ENCODE measurements at places on chromosomes 2 and 18.

GRCh38 chr18:60157810-60158209 is 214.8 kb downstream of the MC4R start:
- DNase-seq: no peak

DNA sequence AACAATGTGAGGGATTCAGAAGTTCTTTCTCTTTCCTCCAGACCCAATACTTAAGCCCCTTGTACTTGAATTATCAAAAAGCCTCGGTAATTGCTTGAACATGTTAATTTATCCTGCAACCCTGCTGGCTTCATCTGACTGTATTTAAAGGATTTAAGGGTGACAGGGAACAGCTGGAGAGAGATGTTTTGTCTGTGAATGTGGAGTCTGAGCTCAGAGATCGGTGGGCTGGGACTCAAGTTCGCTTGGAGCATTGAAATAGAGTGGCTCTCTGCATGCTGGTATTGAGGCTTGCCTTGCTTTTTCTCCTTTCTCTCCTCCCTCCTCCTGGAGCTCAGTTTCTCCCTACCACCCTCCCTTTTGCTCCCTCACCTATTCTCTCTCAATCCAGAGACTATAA is 73.6 kb downstream of the BOD1L2 start:
- no peak for DNase-seq

GRCh38 chr2:61538920-61539520 is 864 bp upstream of the XPO1 start:
- DNase-seq: no peak

DNA sequence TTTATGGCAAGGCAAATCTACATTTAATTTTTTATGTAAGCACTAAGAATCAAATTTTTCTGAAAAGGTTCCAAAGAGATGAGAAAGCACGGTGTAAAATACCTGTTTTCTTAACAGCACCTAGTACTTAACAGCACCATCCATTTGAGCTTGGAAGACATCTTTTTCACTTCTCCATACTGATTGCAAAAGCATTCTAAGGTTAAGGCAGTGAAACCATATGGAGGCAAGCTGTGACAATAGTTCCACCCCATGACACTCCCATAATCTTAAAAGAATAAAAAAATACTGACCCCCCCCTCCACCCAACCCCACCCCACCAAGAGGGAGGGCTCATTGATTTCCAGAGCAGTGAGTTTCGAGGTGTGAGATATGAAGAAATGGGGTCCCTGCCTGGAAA is 60.6 kb downstream of the ZCCHC2 start:
- DNase-seq: no peak

GRCh38 chr2:109209412-109209811 is 80.4 kb downstream of the SH3RF3 start:
- no peak for DNase-seq

- no peak for DNase-seq
Measured at GRCh38 chr2:22741216-22741615, 643.8 kb upstream of the KLHL29 start.

DNA sequence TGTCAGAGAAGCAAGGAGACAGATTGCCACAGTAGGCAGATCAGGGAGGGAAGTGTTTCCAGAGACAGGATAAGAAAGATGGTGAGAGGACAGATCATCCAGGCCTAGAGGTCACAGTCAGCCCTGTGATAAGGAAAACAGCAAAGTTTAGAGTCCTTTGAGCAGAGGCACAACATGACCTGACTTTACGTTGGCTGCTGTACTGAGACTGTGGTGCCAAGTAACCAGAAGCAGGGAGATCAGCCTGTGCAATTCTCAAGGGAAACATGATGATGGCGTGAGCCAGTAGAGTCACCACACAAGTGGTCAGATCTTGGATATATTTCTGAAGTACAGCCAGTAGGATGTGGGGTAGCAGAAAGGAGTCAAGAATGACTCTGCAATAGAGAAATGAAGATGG is 43.7 kb downstream of the SMC6 start:
- no peak for DNase-seq

- DNase-seq: no peak
Measured at GRCh38 chr2:239756790-239757760, 268.1 kb downstream of the NDUFA10 start.

DNA sequence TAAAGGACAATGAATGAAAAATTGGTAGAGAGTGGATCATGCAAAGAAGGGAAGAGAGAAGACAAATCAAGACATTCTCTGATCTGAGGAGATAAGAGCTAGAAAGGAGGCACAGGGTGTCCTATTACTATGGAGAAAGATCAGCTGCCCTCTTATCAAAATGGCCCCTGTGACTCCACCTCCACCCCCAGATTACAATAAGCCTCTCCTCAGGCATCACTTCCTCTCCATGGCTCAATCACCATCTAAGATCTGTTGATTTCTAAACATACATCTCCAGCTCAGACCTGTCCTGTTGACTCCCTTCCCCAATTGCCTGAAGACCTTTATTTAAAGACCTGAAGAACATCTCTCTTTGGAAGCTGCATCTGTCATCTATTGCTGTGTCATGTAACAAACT is 43.2 kb downstream of the SP100 start:
- no peak for DNase-seq

GRCh38 chr18:22752014-22752413 is 181.1 kb upstream of the RBBP8 start:
- no peak for DNase-seq

GRCh38 chr2:37489536-37489935 is 145.1 kb downstream of the QPCT start:
- no peak for DNase-seq

DNA sequence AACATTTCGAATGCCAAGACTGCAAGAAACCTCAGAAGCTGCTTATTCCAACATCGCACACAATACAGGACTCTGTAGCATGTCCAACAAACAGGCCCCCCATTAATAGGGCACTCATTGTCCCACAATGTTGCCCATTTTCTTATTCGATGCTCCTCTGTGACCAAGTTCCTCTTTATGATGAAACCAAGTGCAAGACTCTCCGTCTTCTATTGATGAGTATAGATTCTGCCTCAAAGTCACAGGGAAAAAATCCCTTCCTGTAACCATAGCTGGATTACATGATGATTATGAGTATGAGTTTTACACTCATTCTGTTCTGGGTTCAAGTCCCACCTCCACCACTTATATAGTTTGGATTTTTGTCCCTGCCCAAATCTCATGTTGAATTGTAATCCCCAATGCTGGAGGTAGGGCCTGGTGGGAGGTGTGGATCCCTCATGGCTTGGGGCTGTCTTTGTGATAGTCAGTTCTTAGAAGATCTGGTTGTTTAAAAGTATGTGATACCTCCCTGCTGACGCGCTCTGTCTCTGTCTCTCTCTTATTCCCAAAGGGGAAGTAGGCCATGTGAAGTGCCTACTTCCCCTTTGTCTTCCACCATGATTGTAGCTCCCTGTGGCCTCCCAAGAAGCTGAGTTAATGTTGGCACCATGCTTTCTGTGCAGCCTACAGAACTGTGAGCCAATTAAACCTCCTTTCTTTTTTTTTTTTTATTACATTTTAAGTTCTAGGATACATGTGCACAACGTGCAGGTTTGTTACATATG is 148.7 kb downstream of the OSR1 start:
- no peak for DNase-seq

- DNase-seq: no peak
Measured at GRCh38 chr2:108998911-108999310, 9.9 kb upstream of the EDAR start.

DNA sequence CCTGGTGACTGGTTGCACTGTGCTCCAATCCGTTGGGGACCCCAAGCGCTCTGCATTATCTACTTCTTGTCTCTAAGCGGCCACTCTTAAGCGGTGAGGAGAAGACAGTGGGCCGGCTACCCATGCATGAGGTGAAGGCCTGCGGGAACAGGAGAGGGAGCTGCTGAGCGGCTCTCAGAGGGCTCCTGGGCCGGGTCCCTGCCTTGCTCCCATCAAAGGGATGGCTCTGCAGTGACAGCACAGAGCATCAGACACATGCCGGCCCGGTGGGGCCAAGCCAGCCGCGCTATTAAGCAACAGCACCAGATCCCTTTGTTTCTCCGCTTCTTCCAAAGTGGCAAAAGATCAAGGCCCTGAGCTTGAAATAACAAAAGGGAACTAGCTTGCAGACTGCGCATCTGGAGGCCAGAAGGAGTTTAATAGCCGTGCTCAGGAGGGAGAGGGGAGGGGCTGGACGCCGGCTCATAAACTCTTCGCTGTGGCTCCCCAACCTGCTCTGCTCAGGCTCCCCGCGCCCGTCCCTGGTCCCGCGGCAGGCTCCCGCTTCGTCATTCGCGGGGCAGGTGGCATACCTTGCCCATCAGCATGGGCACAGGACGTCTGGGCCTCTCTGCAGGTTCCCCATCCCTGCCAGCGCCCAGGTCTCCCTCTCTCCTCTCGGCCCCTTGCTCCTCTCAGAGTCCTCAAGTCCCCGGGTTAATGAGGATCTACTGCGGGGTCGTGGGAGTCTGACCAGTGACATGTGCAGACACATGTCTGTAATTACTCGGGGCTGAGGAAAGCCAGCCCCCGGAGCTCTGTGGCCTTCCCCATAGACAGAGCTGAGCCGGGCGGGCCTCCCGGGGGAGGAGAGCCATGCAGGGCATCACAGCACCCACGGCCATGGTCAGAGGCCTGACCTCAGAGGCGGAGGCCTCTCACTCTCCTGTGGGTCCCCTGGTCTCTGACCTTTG is 96.7 kb downstream of the ASB1 start:
- no peak for DNase-seq

- peak; percentile 14 for DNase-seq
Measured at GRCh38 chr2:38075507-38076151, at the start of gene CYP1B1. CYP1B1 (minus strand) TSS chr2:38076151; CDS start chr2:38075388, 763 bp downstream.

- DNase-seq: no peak
Measured at GRCh38 chr2:178553047-178553446, 72.8 kb downstream of the PLEKHA3 start.
